Natural killer cell (primary cell): ENCODE measurements at places on chromosomes 2 and 18.

GRCh38 chr2:72961853-72962468 is 44.6 kb downstream of the EMX1 start:
- H3K27ac ChIP-seq, result no peak overlapping the region
- H3K27me3 ChIP-seq, result no peaks in the 10 kb centered on the region
- no peak overlapping the region for H3K4me3 ChIP-seq
- DNase-seq, result no peak

DNA sequence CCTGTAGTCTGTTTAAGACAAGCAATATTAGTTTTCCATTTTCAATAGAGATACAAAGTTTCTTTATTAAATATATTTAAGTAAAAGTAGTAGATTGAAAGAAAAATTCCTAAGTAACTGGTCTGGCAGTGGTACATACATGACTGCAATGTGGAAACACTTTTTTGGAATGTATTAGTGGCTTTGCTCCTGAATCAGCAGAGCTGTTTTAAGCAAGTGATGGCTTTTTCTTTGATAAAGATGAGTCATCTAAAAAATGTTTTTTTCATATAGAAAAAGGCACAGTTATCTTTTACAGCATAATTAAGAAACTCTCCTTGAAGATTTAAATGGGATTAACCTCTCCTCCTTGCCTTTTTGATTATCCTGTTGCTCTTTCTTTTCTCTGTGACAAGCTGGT is 34.9 kb downstream of the KDM3A start:
- no peaks in the 10 kb centered on the region for H3K27me3 ChIP-seq
- peaks cover 94% of the 10 kb centered on the region for H3K36me3 ChIP-seq
- H3K27ac ChIP-seq, result no peak overlapping the region
- no peak overlapping the region for H3K4me3 ChIP-seq
- H3K4me1 ChIP-seq, result no peaks in the 10 kb centered on the region
- DNase-seq, result no peak

DNA sequence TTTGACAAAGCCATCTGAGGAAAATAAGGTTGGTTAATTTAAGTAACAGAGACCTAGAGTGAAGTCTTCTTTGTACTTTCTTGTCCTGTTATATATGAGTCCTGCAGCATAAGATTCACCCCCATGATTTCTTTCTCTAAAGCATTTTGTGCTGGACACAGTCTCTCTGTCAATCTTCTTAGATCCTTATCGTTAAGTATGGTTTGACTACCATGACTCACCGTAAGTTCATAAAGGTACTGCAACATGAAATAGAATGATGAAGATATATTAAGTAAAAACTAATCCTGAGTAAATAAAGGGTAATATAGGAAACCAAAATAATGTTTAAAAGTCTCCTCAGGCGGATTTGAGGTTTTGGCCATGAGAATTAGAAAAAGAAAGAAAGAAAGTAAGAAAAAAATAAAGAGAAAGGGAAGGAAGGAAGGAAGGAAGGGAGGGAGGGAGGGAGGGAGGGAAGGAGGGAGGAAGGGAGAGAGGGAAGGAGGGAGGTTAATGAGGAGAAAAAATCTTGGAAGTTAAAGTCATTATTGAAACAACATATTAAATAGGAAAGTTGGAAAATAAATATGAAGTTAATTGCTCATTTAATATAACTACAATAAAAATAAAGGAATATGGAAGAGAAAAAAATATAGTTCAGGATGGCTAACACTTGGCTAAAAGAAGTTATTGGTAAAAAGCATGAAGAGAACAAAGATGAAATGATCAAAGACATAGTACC is 980.3 kb upstream of the CDH2 start:
- H3K4me1 ChIP-seq, result no peaks in the 10 kb centered on the region
- H3K27me3 ChIP-seq, result no peaks in the 10 kb centered on the region
- no peak for DNase-seq
- no peaks in the 10 kb centered on the region for H3K36me3 ChIP-seq
- H3K27ac ChIP-seq, result no peak overlapping the region

GRCh38 chr2:52428224-52428623 is 1339.4 kb upstream of the CHAC2 start:
- H3K27me3 ChIP-seq, result no peaks in the 10 kb centered on the region
- H3K4me3 ChIP-seq, result no peak overlapping the region
- H3K4me1 ChIP-seq, result no peaks in the 10 kb centered on the region
- no peak for DNase-seq
- H3K27ac ChIP-seq, result no peak overlapping the region

GRCh38 chr18:74378179-74378682 is 62.6 kb downstream of the C18orf63 start:
- H3K36me3 ChIP-seq, result no peaks in the 10 kb centered on the region
- peaks cover 16% of the 10 kb centered on the region for H3K4me1 ChIP-seq
- no peaks in the 10 kb centered on the region for H3K27me3 ChIP-seq

DNA sequence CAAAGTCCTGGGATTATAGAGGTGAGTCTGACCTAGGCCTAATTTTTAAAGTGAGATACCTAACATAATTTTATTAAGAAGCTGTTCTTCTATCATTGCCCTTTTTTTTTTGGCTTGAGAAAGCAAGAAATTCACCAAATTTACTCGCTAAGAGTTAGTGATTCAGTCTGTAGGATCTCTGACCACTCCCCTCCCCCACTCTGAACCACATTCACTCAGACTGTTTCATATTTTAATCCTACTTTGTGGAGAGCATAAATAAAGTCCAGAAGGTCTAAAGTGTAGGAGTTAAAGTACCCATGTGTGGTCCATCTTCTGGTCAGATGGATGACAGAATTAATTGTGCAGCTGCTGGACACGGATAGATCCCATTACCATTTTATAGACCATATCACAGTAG is 115.8 kb upstream of the MGAT5 start:
- H3K27ac ChIP-seq, result no peak overlapping the region
- DNase-seq, result no peak
- H3K4me1 ChIP-seq, result peaks cover 41% of the 10 kb centered on the region
- H3K27me3 ChIP-seq, result no peaks in the 10 kb centered on the region
- no peaks in the 10 kb centered on the region for H3K36me3 ChIP-seq

- no peaks in the 10 kb centered on the region for H3K36me3 ChIP-seq
- no peaks in the 10 kb centered on the region for H3K4me1 ChIP-seq
- H3K27me3 ChIP-seq, result no peaks in the 10 kb centered on the region
- H3K4me3 ChIP-seq, result no peak overlapping the region
- H3K27ac ChIP-seq, result no peak overlapping the region
Measured at GRCh38 chr18:38052879-38053590, 487.4 kb upstream of the CELF4 start.

GRCh38 chr2:158221063-158222020 is 119.7 kb downstream of the UPP2 start:
- no peaks in the 10 kb centered on the region for H3K27me3 ChIP-seq
- no peaks in the 10 kb centered on the region for H3K4me1 ChIP-seq
- no peak overlapping the region for H3K4me3 ChIP-seq
- no peak overlapping the region for H3K27ac ChIP-seq

GRCh38 chr2:113137827-113138226 is 10.4 kb downstream of the IL1RN start:
- H3K27ac ChIP-seq, result no peak overlapping the region
- DNase-seq, result no peak
- peaks cover 6% of the 10 kb centered on the region for H3K4me1 ChIP-seq
- no peak overlapping the region for H3K4me3 ChIP-seq
- no peaks in the 10 kb centered on the region for H3K36me3 ChIP-seq
- no peaks in the 10 kb centered on the region for H3K27me3 ChIP-seq

DNA sequence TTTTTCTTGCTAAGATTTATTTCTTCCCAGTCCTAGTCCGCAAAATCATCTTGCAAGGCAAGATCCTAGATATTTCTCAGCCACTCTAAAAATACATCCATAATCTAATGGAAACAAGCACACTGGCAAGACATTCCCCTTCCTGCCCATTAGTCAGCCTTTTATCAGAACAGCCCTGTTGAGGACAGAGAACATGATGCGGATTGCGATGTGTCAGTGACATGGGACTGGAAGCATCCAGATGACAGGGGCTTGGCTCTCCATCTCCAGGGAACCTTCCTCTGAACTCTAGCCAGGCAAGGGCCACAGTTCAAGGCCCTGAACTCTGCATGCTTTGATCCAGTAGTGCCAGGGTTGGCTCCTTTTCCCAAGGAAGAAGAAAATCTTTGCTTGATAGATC is 70.0 kb downstream of the VSNL1 start:
- DNase-seq, result no peak
- H3K27ac ChIP-seq, result no peak overlapping the region
- H3K27me3 ChIP-seq, result no peaks in the 10 kb centered on the region

DNA sequence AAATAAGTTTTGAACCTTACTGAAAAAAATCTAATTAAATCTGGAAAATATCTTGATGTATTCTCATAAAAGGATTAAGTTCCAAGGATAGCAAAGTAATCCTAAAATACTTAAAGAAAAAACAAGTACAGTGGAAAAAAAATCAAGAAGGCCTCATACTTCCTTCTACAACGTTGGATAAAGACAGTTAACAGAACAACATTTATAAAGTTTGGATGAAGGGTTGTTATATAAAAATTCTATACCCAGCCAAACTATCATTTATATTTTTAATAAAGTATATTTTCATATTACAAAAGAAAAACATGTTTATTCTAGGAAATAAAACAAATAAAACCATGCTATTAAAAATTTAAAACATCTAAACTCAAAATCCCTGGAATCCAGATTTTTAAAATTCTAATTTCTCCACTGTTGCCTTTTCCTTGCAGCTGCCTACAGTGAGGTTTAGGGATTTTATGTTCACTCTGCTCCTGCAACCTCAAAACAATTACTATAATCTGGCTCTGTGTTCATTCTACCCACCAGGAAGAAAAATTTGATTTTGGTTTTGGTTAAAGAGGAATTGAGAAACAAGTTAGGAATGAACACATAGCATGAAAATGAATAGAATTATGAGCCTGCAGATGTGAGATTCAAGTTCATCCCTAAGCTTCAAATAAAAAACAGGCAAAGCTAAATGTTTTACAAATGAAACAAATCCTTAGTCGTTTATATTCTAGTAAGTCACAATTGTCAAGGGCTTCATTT is 142.8 kb downstream of the LPIN1 start:
- DNase-seq, result no peak
- no peaks in the 10 kb centered on the region for H3K27me3 ChIP-seq
- no peak overlapping the region for H3K27ac ChIP-seq
- peaks cover 3% of the 10 kb centered on the region for H3K4me1 ChIP-seq
- H3K4me3 ChIP-seq, result no peak overlapping the region

DNA sequence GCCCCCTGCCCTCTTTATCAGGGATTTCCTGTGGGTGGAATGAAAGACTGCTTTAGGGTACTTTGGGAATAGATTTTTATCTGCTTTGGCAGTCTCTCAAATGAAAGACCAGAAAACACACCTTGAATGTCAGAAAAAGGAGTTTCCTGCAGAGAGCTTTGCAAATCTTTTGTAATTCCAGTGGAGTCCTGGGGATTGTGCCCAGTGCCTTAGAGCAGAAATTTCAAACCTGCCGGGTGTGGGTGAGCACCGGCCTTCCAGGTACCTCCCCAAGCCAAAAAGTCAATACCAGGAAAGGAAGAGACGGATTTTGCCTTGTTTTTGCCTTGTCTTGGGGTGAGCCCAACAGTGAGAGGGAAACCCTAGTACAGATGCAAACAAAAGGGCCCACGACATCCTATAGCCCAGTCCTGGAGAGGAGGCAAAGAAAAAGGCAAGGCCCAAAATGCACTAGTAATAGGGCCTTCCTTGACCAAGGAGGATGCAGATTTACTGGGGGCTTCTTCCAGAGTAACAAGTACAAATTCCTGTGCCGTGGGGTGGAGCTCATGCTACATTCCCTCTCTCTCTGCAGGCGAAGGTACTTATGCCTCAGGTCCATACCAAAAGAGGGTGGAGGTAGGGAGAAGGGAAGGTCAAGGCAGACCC is 36.4 kb downstream of the FOXI3 start:
- no peak overlapping the region for H3K27ac ChIP-seq
- no peaks in the 10 kb centered on the region for H3K36me3 ChIP-seq
- no peak for DNase-seq
- H3K4me1 ChIP-seq, result no peaks in the 10 kb centered on the region
- H3K4me3 ChIP-seq, result no peak overlapping the region

DNA sequence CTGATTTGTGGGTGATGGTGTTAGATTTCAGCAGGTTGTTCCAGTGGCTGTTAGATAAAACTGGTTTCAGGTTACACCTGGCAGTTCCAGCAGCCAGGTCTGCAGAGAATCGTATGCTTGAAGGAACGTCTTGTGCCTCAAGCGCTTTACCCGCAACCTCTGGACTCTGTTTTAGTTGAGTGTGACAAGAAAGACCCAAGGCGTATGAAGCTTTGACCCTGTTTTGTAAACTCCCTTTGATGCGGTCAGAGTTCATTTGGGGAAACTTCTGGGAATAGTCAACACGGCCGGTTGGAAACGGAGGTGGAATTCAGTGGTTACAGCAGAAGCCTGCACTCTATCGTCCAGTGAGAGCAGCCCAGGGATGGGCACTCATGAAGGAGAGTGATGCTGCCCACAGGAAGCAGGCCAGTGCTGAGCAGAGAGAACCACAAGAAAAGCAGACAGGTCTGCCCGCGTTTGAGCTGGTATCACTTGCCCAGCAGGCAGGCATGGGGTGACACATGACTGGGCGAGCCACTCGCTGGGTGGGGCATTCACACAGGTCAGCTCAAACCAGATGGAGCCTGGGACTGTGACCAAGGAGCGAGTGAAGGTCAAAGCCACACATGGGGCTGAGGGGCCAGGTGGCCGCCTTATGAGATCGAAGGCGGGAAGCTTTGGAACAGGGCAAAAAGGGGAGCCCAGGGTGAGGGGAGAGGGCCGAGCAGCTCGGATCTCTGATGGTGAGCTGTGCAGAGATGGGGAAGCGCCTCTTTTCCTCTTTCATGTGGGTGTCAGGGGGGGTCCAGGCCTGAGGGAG is 99.6 kb upstream of the MBOAT2 start:
- H3K27ac ChIP-seq, result no peak overlapping the region
- no peak for DNase-seq
- H3K27me3 ChIP-seq, result no peaks in the 10 kb centered on the region
- no peaks in the 10 kb centered on the region for H3K4me1 ChIP-seq
- no peak overlapping the region for H3K4me3 ChIP-seq

- H3K27ac ChIP-seq, result no peak overlapping the region
- no peaks in the 10 kb centered on the region for H3K4me1 ChIP-seq
- no peaks in the 10 kb centered on the region for H3K27me3 ChIP-seq
Measured at GRCh38 chr18:36887114-36887513, 58.2 kb downstream of the KIAA1328 start.

- DNase-seq, result no peak
- H3K4me1 ChIP-seq, result no peaks in the 10 kb centered on the region
- no peak overlapping the region for H3K27ac ChIP-seq
- H3K4me3 ChIP-seq, result no peak overlapping the region
- no peaks in the 10 kb centered on the region for H3K27me3 ChIP-seq
Measured at GRCh38 chr2:107553046-107553445, 273.6 kb upstream of the RGPD4 start.

DNA sequence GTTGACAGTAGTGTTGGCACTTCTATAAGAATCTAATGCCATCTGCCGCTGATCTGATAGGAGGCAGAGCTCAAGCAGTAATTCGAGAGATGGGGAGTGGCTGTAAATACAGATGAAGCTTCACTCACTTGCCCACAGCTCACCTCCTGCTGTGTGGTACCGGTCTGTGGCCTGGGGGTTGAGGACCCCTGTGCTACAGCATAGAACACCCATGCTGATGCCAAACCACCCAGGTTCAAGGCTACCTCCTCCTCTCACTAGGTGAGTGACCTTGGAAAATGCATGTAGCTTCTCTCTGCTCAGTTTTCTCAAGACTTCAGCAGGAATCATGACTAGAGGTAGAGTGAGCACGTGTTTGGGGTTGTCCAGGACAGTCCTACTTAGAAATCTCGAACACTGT is 263.4 kb downstream of the SH3BP4 start:
- no peaks in the 10 kb centered on the region for H3K27me3 ChIP-seq
- H3K27ac ChIP-seq, result no peak overlapping the region
- H3K4me3 ChIP-seq, result no peak overlapping the region
- no peaks in the 10 kb centered on the region for H3K4me1 ChIP-seq
- no peak for DNase-seq
- no peaks in the 10 kb centered on the region for H3K36me3 ChIP-seq
